Activated CD4-positive, alpha-beta T cell treated with anti-CD3 and anti-CD28 coated beads, Interleukin-2, amount 50 U/mL, for 16 hours (primary cell): ENCODE measurements at places on chromosomes 16 and 17.

- no peak for DNase-seq
These were observed 1.9 kb upstream of the DNASE1 start for GRCh38 chr16:3652373-3653195.

DNA sequence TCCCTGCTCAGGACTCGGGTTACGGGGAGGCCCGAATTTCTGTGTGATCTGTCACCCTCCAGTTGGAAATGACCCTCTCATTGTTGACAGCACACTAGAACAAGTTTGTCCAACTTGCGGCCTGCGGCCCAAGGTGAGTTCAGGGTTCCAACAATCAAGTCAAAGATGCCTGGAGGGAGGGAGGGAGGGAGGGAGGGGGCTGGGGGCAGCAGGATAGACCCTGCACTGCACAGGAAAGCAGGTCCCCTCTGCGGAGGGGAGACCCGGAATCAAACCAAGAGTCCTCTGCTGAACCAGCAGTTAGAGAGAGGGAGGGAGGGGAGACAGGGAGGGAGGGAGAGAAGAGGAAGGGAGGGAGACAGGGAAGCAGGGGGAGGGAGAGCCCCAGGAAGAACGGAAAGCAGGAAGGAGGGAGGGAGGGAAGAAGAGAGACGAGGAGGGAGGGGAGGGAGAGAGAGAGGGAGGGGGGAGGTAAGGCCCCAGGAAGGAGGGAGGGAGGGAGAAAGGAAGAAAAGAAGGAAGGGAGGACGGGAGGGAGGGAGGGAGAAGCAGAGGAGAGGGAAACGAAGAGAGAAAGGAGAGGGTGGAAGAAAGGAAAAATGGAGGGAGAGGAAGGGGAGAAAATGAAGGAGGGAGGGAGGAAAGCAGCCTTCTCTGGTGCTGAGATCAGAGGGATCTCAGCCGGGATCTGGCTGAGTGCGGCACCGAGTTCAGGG is 96.7 kb upstream of the CDH5 start:
- DNase-seq = no peak

DNA sequence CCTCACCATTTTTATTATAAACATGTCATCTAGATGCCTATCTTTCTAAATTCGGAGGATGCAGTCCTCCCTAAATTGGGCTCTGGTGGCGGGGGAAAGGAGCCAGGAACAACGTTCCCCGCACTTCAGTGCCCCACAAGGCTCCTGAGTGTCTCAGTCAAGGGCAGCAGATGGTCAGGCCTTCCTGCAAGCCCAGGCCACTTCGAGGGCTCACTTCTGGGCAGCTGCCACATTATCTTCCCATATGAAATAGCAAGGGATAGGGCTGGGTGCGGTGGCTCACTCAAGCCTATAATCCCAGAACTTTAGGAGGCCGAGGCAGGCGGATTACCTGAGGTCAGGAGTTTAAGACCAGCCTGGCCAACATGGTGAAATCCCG is 32.3 kb downstream of the FBXO31 start:
- no peak for DNase-seq

- no peak for DNase-seq
These were observed 7.3 kb upstream of the ZDHHC7 start for GRCh38 chr16:85018529-85019236.

DNA sequence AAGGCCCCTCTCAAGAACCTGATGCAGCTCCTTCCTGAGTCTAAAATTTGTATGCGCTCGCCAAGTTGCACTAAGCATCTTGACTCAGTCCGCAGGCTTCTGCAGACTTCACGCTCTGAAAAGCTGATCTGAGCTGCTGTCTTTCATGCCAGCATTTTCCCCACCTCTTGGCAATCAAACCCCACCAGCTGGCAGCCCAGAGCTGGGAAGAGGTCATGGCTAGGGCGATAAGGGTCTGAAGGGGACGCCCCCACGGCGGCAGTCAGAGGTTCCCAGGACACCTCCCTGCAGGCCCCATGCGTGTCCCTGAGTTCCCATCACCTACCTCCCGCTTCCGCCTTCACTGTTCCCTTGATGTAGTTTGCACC is 5.1 kb upstream of the UNC13D start:
- no peak for DNase-seq

- no peak for DNase-seq
These were observed 35.5 kb downstream of the PIPOX start for GRCh38 chr17:29078183-29079045.

- peak; percentile 61 for DNase-seq
These were observed 119.6 kb downstream of the SPAG9 start for GRCh38 chr17:51000835-51001638.

GRCh38 chr17:50118076-50118827 is 11.7 kb downstream of the SAMD14 start:
- no peak for DNase-seq

DNA sequence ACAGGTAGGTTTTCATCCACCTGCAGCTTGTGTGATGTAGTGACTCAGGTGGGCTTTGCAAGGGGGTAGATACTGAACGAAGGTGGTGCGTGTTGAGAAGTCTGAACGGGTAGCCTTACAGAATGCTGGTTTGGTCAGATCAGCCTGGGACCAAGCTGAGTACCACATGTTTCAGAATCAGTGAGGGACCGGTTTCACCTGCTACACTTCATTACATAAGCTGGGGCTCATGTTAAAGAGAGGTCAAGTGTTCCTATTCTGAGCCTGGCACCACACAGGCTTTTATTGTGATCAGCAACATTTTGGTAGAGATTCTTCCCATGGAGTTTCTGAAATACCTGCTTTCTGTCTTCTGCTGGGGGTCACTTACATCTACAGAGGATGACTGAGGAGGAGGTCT is 207.4 kb upstream of the EEF2KMT start:
- no peak for DNase-seq
